T-helper 2 cell treated with Interferon-gamma antibody and Interleukin-4, amounts not matched to agents 100 ng/mL and 5 ng/mL, for 36 hours (primary cell): ENCODE measurements at places on chromosomes 6 and 20. TPM values are rescaled to one million over a fixed set of nuclear protein-coding genes. Genes with fewer than 3 reads are reported as not detected.

PDYN gene
- total RNA-seq = not detected in 2 replicates

SYCP2 gene
- 8.5 and 9.0 TPM in 2 replicates for total RNA-seq

ID1 gene
- total RNA-seq = 0.18 and 0.59 TPM in 2 replicates

PRDM13 gene
- total RNA-seq = not detected in 2 replicates

DACT2 gene
- total RNA-seq = 0.09 and 0.14 TPM in 2 replicates

BPIFB1 gene
- total RNA-seq = not detected in 2 replicates
